Pancreas (tissue), 10 donors: ENCODE measurements at places on chromosomes 7 and 10. TPM values are rescaled to one million over a fixed set of nuclear protein-coding genes. Genes with fewer than 3 reads are reported as not detected.

DNA sequence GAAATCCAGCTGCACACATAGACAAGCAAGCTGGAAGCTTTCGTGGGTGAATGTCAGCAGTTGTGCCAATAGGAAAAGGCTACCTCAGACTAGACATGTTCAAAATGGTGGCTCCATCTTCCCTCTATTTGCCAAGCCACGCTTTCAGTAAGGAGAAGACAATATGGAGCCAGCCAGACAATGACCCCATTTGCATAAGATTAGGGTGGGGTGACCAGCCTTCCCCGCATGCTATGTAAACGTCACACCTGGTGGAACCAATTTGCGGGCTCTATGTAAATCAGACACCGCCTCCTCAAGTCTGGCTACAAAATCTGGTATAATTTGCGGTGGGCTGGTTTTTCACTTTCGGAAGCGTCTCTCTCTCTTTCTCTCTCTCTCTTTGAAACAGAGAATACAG, 297.4 kb upstream of the PCDH15 start:
- DNase-seq = no peak

- DNase-seq = no peak
Measured at GRCh38 chr10:75288140-75288711, 52.5 kb upstream of the COMTD1 start.

DNA sequence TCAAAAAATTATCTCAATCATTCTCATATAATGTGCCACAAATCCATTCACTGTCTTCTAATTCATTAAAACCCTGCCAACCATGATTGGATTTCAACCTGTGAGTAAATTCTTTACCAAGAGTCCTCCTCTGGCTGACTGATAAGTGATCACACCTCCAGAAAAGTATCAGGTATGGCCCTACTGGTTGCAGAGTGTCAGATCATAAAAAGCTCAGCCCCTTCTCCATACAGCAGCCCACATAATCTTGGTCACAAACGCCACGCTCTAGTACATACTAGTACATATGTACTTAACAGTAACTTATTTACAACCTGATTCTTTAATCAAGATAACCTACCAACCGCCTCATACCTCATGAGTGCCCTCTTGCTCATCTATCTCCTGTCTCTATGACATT, 26.1 kb downstream of the UBE2H start:
- DNase-seq = no peak

DNA sequence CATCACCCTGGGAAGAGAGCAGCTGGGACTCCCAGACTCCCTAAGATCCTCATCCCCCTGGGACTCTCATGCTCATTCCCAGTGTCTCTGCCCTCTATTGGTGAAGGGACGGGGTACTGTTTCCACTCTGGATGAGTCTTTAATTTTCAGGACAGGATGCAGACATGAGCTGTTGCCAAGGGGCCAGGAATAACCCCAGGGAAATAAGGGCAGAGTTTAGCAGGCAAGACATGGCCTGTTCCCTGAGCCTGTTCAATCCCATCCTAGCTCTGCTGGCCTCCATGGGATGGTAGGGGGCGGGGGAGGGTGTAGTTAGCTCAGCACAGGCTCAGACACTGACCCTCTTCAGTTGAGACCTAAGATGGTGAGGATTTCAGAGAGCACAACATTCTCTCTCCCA, 14.0 kb downstream of the C10orf105 start:
- DNase-seq = no peak

DNA sequence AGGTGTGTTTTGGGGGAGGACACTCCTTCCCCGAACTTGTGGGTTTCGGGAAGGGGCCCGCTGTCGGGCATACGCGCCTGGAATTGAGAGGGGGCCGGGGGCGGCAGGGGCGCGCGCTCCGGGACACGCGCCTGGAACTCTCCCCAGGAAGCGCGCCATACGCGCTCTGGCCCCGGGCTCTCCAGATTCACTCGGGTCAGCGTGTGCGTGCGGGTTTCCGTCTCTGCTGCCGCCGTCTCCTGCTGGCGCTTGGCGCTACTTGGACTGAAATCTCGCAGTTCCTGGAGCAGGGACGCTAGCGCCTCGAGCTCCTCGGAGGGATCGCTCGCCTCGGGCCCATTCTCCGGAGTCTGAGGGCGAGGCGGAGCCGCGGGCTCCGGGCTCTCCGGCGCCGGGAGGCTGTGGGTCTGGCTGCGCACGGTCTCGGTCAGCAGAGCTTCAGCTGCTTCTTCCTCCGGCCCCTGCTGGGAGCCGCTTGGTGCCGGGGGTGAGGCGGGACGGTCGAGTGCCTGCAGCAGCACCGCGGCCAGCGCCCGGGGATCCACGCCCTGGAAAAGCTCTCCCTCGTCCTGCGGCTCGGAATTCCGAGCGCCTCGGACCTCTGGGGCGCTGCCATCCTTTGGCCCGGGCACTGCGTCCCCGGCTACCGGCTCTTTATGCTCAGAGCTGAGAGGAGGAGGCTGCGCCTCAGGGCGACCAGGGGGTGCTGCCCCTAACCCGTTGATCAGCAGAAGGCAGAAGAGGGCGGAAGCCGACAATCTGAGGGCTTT, 1.1 kb downstream of the VGF start:
- DNase-seq = peak; percentile 86

Gene SPOCK2
- total RNA-seq = 1.1 TPM

Gene CHST12
- 9.8 TPM for total RNA-seq

Gene UNCX
- not detected for total RNA-seq

Gene SFTPA2
- 0.52 TPM for total RNA-seq

Gene TUBB8
- not detected for total RNA-seq

Gene FKBP6
- not detected for total RNA-seq
